KBM-7 (cell line): ENCODE measurements at places on chromosomes 12 and 14.

DNA sequence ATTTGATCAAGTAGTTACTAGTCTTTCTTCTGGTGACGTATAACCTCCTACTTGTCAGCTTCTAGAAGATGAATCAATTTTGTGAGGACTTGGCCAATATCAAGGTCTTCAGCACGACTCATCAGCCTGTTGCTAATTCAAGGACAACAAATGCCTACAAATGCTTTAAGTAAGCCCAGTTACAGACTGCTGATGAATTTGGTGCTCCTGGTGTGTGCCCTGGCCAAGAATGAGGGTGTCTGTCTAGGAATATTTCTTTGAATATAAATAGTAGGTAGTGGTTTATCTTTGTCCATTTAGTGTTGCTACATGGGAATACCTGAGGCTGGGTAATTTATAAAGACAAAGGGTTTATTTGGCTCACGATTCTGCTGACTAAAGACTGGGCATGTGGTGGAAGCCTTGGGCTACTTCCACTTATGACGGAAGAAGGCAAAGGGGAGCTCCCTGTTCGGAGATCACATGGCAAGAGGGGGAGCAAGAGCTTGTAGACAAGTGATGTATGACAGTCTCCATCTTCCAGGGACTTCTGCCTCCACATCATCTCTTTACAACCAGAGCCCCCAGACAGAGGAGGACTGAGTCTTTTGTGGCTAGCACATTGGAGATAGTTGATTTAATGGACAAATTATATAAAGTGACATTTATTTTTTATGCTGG, 180.2 kb downstream of the CRADD start:
- DNase-seq, result no peak

GRCh38 chr12:19654650-19655376, 215.5 kb downstream of the AEBP2 start:
- no peak for DNase-seq

DNA sequence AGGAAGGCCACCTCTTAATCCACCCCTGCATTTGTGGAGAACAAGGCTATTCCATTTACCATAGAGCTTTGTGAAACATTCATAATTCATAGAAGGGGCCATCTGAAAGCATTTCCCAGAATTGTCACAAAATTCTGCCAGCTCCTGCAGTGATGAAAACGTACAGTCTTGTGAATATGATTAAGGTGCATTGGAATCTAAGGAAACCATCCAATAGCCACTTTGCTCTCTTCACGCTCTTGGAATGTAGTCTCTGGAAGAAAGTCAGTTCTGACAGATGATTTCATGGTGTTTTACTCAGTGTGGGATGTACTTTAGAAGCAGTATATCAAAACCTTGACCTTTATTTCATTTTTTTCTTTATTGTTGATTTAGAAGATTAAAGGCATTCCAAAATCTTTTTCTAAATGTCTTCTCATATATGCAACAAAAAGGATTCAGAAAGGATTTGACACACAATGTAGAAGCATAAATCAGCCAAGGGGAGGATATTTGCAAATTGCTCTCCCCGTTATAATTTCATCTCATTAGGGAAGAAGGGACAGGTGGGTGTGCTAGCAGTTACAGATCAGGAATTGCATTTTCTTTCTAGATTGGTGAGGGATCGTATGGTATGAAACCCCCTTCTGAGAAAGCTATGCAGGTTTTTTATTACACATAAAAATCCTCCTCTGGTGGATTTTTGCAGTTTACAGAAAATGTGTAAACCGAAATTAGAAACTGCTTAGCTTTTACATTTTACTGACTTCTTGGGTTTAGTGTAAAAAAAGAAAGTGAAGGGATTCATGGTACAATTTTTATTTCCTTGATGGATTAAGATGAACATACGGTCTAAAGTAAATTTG, 390.2 kb downstream of the LRIG3 start:
- no peak for DNase-seq

DNA sequence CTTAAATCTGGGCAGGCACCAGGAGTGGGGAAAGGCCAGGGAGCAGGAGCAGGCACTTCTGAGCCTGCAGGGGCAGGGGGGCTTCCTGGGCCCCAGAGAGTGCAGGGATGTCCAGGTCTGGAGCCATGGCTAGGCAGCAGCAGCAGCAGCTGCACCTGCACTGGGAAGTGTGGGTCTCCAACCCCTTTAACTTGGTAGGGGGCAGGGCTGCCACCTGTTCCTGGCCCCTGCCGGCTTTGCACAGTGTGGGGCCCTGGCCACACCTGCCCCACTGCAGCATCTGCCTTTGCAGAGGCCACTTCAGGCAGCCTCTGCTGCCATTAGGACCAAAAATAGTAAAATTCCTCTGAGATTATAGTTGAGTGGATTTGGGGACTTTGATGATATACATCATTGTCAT, 138.5 kb downstream of the SLC16A7 start:
- DNase-seq, result no peak

DNA sequence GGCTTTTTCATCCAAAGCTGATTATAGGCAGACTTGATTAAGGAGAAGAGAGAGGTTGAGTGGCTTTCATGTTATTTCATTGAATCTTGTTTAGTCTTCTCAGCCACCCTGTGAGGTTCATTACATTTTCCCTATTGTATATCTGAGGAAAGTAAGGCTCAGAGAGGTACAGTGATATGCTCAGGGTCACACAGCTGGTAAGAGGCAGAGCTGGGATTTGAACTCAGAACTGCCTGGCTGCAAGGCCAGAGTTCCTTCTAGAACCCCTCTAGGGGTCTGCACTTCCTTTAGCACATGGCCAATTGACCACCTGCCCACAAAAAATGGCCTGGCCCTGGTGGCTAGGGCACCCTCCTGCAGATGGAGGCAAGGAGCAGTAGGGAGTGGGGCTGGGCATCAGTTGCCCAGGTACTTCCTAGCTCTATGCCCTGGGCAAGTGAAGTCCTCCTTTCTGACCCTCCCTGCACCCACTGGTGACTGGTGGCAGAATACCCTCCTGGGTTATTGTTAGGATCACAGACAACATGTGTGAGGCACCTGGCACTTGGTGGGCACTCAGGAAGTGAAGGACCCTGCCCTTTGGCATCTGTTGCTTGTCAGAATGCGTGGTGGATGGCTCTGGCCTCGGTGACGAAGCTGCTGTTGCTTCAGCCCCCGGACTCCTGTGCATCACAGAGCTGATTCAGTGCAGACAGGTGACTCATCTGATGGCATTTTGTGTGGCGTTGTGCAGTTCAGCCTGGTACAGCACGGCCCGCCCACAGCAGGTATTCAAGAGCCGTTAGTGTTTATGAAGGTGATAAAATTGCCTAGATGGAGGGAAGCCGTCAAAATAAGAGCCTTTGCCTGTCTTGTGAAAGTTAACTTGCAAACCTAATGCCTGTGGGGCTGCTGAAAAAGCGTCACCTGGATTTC, 115.8 kb downstream of the SLC25A47 start:
- DNase-seq, result no peak

GRCh38 chr12:9049520-9050133, 60.3 kb downstream of the KLRG1 start:
- DNase-seq, result peak; percentile 78

DNA sequence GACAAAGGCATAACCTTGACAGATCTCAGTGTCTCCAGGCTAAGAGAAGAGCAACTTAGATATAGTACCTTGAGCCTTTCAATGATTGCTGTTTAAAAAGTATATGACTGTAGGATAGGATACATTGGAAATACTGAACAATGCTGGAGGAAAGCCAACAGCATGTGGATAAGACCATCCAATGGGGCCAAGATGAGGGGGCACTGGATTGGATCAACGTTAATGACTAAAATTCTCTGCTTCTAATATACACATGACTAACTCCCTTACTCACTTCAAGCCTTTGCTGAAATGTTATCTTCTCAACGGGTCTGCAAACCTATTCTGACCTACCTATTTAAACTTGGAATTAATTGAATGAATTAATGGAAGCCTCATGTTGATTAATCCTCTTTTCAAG, 354.9 kb downstream of the RAD51B start:
- no peak for DNase-seq

- DNase-seq, result no peak
Observed at GRCh38 chr14:44897845-44898151, 63.9 kb downstream of the KLHL28 start.

DNA sequence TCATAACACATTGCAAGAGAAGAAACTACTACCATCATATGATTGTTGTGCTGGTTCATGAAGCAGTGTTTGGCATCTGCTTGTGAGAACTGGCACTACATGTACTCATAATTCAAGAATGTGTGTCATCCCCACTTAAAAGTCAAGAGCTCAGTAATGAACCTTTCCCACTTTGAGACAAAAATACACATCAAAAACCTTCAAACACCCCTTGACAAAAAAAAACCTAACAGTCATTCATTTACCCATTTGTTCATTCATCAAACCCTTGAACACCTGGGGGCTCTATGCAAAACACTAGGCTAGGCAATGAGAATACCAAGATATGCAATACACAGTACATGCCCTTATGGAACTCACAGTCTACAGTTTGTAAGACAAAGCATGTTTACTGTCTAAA, 40.0 kb downstream of the KIF21A start:
- DNase-seq, result no peak

GRCh38 chr12:107079172-107080011, 14.0 kb downstream of the CRY1 start:
- DNase-seq, result peak; percentile 42

- DNase-seq, result no peak
Observed at GRCh38 chr14:93965946-93966474, 10.4 kb downstream of the ASB2 start.

- no peak for DNase-seq
Observed at GRCh38 chr12:117662220-117662619, 300.8 kb upstream of the NOS1 start.

GRCh38 chr14:94396628-94397225, 8.3 kb upstream of the SERPINA1 start:
- DNase-seq, result no peak

DNA sequence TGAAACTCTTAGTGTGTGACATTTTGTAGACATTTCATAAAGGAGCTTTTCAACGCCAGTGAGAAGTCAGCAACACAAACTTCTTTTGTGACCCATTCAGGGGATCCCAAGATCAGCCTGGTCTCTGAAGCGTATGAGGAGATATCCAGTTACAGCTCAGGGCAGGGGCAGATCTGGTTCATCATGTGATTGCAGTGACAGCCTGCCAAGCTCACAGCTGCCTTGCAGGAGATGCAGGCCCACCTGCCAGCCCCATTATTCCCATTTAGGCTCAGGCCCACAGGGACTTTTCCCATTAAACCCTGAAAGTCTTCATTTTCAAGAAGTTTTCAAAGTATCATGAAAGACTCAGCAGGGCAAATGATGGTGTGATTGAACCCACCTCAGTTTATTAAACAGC, 38.3 kb downstream of the SRGAP1 start:
- no peak for DNase-seq

- no peak for DNase-seq
Observed at GRCh38 chr12:110310763-110311162, 29.7 kb downstream of the ATP2A2 start.

DNA sequence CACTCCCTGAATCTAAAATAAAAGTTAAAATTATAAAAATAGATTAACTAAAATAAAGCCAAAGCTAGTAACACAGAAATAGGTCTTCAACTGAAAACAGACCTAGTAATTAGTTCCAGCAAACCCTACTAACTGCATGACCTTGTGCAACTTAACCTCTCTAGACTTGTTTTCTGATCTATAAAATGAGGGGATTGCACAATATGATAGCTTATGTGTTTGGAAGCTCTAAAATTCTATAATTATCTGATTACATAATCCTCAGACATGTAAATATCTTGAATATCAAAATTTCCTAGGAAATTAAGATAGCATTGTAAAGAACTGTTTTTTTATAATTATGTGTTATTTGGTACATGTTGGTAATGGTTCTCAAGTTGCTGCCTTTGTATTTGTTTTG, 144.1 kb upstream of the GRIP1 start:
- no peak for DNase-seq

- DNase-seq, result no peak
Observed at GRCh38 chr14:61409782-61410181, 88.4 kb downstream of the PRKCH start.

DNA sequence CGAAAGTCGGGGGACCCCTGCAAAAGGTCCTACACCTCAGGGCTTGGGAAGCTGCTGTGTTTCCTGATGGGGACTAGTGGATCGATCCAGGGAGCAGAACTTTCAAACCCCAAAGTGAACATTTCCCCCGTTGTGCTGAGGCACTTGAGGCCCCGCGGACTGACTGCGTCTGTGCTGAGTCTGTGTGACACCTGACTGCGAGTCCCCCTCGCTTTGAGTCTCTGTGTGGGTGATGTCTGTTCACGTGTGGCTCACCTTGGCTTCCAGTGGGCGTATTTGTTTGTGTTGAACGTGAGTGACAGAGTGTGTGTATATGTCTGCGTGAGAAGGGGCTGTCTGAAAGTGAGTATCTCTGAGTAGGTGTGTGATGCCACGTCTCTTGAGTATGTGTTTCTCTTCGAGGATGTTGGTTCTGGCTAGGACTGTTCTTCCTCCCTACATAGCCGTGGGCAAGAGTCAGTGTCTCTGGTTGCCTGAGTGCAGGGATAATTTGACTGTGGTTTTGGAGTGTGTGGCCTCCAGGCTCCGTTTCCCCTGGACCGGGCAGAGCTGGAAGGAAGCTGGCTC, 1.3 kb downstream of the TEAD4 start:
- DNase-seq, result peak; percentile 41

DNA sequence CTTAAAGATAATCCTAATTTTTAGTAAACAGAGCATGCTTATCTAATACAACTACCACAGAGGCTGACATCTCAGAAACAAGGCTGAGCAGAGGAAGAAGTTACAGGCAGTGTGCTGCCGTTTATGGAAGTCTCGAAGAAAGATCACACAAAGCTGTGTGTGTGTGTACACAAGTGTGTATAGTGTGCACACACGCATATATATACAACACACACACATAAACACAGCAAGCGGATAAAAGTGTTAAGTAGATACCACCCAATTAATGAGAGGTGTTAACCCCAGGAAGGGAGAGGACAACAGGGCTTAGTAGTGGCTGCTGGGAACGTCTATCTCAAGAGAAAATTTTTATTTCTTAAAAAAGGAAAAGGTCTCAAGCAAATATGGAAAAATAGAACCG, 15.3 kb downstream of the CCDC88C start:
- no peak for DNase-seq

DNA sequence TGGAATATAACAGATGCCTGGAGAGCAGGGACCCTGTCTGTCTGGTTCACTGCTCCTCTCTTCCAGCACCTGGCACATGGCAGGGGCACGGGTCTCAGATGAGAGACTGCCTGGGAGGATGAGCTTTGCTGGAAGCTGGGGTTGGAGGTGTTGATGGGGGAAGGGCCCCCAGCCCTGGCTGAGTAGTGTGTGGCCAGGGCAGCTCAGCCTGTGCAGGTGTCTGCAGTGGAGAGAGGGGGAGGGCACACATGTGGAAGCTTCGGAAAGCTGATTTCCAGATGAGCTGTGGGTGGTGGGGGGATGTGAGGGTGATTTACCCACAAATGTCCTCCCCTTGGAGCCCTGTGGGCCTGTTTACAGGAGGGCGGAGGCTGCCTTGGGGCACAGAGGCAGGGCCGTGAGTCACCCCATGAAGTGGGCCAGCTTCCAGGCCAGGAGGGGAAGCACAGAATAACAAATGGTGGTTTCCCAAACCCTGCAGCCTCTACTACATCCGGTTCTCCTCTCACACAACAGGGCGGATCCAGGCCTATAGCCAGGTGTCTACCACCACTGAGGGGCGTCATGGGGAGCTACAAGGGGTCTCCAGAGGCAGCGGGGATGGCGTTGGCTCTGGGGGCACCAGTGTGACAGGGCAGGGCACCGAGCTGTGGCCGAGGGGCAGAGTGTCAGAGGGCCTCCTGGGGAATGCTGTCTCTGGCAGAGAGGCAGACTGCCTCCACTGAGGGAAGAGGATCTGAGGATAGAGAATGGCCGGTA, 11.0 kb downstream of the KRT7 start:
- DNase-seq, result peak; percentile 81
